Stimulated activated CD8-positive, alpha-beta memory T cell treated with anti-CD3 and anti-CD28 coated beads, Interleukin-15, amount 100 ng/mL, for 1 hour (primary cell): ENCODE measurements at places on chromosomes 4 and X.
A peak's percentile ranks its signal among the peaks of the same experiment; 100 is the strongest.

- no peak for DNase-seq
Observed at GRCh38 chr4:13918110-13918509, 290.6 kb upstream of the BOD1L1 start.

DNA sequence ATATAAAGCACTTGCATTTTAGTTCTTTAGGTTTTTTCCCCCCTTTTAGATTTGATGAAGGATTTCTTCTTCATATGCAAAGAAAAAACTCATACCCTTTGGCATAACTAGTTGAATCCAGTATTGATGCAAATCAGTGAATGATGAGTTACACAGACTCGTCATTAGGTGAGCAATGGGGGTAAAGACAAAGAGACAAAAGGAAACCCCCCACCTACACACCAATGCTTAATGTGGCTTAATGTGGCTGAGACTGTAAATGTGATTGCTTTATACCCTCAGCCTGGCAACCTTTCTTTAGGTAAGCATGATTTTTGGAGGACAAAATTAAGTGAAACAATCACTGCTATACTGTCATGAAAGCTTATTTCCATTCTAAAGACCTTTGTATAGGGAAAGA is 39.5 kb downstream of the CD40LG start:
- DNase-seq = no peak

DNA sequence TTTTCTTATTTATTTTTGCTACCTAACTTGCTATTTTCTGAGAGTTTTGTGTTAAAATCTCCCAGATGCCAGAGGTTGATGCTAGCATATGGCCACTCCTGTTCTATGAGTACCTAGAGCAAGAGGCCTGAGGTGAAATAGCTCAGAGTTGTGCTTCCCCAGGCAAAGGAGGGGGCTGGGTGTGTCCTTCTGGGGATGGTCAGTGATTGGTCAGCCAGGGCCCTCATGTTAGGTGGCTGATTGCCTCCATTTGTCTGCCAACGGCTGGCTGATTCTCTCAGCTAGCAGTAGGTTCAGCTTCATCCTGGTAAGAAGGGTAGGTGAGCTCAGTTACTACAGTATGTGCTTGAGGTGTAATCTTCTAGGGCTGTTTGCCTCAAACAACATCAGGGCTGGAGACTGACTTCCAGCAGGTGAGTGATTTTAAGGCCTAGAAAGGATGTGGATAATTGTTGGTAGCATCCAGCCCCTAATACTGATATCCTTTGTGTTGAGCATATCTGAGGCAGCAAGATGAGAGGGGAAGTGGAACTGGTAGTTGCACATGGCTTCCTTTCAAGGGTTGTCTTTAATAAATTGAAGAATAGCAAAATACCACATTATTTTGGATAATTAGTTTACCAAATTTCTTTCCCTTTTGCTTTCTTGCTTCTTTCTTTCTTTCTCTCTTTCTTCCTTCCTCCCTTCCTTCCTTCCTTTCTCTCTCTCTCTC is 62.5 kb upstream of the RHOH start:
- DNase-seq = no peak

DNA sequence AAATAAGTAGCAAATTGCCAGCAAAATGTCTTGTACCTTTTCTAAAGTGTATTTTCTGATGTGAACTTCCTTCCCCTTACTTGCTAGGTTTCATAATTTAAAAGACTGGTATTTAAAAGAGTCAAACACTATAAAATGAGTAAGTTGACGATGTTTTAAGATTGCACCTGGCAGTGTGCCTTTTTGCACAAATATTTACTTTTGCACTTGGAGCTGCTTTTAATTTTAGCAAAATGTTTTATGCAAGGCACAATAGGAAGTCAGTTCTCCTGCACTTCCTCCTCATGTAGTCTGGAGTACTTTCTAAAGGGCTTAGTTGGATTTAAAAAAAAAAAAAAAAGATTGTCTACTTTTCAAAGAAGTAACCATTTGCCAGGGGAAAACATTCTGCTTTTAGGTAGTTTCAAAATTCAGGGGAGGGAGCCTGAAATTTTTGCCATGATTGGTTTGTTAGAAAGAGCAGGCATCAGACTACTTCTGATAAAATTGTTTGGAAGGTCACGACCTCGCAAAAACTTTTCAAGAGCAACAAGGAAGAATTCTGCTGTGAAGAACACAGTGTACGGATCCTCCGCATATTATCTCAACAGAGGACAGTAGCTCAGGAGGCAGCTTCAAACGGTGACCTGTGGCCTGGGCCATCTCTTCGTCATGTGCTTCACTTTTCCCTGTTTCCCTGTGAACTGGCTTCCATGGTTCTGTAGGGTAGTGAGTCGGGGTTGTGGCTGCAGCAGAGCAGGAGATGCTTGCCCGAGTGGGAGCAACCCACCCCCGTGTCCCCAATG is 66.1 kb downstream of the CDS1 start:
- no peak for DNase-seq

- no peak for DNase-seq
Observed at GRCh38 chr4:154314248-154314647, 177.4 kb downstream of the DCHS2 start.

DNA sequence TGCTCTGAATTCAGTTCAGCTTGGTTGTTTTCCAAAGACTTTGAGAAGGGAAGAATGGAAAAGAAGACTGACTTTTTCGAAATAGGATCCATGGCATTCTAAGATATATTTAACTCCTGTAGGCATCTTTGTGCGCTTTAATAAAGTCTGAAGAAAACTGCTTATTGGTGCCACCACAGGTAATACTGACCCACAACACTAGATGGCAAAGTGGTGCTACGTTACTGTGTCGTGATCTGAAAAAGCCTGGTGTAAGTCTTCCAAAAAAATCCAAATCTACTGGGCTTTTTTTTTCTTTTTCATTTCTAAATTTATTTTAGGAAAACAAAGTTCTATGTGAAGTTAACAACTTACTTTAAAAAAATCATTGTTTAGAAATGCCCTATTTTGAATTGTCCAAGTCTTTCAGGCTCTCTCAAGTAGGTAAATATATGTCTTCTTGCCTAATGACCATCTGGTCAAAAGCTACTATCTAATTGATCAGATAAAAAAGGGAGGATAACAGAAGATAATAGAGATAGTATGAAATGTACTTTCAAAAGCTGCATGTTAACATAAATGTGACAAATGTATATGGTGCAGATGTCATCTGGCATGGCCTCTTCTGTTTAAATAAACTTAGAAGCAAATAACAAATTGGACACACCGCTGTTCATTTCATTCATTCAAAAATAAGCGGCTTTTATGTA is 47.0 kb upstream of the MID1IP1 start:
- no peak for DNase-seq

DNA sequence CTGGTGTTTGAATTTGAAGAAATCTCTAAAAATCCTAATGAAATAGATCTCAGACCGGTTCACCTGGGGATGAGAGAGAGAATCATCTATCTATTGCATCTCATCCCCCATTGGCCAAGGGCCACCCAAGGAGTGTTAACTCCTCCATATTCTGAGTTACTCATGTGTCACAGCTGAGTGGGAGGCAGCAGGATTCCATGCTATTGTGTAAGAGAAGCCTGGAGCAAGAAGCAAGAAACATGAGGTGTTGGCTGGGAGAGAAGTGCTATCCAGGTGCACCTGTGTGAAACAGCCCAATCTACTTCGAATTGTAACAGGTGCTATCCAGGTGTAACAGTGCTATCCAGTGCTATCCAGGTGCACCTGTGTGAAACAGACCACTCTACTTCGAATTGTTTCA is 150.3 kb upstream of the MAOA start:
- DNase-seq = no peak

DNA sequence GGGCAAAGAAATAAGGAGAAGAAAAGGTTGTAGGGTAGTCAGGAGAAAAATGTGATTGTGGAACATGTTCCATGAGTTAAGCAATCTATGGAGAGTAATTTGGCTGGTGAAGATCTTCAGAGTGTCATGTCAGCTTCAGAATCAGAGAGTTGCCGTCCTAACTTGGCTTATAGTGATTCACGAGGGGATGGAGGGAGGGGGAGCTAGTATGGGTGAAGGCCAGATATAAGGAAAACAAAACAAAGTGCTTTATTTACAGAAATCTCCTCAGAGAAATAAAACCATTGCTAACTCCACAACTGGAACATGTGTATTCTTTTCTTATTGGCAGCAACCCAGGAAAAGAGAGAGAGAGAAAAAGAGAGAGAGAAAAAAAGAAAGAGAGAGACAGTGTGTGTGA is 256.5 kb upstream of the NRK start:
- DNase-seq = no peak

DNA sequence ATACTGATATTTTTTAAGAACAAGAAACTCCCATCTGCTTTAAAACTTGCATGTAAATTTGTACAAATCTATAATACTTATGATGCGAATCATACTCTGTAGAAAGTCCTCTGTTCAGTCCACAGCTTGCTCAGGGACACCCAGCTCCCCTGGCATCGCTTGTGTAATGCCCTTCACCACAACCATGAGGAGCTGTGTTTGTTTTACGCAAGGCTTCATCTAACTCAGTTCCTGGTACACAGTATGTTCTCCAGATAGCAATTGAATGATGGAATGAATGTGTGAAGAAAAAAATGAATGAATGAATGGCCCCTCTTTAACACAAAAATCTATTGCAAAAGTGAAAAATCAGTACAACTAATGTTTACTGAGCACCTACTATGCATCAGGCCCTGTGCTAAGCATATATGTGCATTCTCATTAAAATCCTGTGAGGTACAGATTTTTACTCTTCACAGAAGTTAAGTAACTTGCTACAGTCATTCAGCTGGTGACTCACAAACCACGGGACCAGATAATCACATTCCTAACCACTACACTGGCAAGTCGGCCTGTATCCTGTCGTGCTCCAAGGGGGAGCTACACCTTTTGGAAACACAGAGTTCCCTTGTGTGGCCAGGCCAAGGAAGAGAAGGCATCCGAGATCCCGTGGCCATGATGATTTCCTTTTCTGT is 58.7 kb upstream of the KDR start:
- no peak for DNase-seq

GRCh38 chr4:122826553-122827257 is at the start of gene FGF2:
Gene FGF2, plus strand, starts transcription at chr4:122826831. Its CDS starts 344 bp downstream, at chr4:122827175.
- no peak for DNase-seq

GRCh38 chrX:140664939-140665338 is 44.6 kb upstream of the LINC00632 start:
- DNase-seq = no peak

GRCh38 chr4:25575611-25576010 is 80.0 kb upstream of the SLC34A2 start:
- DNase-seq = no peak

GRCh38 chr4:85833302-85833701 is 358.4 kb downstream of the ARHGAP24 start:
- no peak for DNase-seq

DNA sequence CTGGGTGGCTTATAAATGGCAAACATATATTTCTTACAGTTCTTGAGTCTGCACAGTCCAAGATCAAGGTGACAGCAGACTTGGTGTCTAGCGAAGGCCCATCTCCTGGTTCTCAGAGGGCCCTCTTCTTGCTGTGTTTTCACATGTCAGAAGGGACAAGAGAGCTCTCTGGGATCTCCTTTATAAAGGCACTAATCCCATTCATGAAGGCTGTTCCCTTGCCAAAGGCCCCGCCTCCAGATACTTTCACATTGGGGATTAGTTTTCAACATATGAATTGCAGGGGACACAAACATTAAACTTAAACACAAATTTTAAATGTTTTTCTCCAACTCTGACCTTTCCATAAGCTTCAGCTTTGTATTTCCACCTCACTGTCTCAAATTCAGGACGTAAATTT is 1135.0 kb upstream of the TENM3 start:
- no peak for DNase-seq

- no peak for DNase-seq
Observed at GRCh38 chrX:138150709-138151108, 560.8 kb downstream of the FGF13 start.

DNA sequence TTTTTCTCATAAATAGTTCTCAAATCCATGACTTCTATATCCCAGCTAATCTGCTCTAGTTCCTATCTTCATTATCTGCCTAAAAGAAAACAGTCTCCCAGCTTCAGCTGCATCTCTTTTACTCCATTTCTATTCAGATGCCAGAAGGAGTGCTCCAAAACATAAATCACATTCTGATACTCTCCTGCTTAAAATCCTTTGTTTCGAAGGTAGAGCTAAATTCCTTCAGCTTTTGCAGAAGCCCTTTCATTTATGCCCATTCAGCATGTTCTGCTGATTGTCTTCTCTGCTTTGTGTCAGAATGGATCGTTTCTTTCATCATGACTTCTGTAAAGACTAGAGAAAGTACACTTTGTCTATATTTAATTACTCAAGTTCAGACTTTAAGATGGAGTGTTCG is 440.1 kb upstream of the SMIM31 start:
- DNase-seq = no peak

- DNase-seq = no peak
Observed at GRCh38 chr4:176782794-176783193, 9.9 kb downstream of the VEGFC start.

DNA sequence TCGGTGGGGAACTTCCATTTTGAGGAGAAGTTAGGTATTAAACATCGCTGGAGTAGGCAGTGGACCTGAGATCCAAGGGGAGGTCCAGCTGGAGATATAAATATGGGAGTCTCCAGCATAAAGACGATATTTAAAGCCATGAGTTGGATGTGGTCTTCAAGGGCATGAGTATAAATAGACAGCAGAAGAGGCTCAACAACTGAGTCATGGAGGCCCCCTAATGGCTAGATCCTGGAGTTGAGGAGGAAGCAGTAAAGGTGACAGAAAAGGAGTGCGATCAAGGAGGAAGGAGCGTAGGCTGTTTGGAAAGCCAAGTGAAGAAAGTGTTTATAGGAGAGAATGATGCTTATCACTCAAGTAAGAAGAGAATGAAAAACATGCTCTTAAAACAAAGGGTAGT is 18.1 kb upstream of the APBB2 start:
- DNase-seq = no peak

DNA sequence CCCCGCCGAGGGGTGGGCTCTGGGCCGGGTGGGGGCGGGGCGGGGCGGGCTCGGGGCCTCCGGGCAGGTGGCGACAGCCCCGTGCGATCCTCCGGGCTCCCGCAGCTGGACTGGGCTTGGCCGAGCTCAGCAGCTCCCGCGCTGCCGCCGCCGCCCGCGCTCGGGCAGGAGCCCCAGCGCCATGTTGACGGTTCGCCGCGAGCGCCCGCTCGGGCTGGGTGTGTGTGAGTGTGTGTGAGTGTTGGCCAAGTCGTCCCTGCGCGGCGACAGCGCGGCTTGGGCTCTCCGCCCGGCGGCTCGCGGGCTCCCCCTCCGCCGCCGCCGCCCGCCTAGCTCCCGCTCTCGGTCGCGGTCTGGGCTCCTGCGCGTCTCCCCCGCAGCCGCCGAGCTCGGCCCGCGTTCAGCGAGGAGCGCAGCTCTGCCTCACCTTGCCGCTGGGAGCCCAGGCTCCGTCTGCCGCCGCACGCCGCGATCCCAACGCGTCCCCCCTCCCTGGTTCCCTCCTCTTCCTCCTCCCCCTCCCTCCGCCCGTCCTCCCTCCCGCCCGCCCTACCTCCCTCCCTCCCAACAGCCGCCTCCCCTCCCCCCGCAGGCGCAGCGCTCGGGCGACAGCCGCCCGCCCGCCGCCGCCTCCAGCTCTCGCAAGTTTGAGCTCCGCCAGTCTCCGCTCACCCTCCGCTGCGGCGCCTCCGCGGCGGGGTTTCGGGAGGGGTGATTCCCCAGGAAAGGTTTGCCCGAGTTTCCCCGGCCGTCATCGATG is at the start of gene BCOR:
BCOR (minus strand) TSS at position 455 of the 760 bp plus-strand sequence. CDS start 20,029 bp downstream, outside the sequence.
- peak; percentile 50 for DNase-seq

- DNase-seq = no peak
Observed at GRCh38 chr4:39714166-39714565, 16.2 kb downstream of the UBE2K start.

- DNase-seq = no peak
Observed at GRCh38 chr4:180810581-180810980, 1432.6 kb upstream of the TENM3 start.
